ENCODE measurements at places on chromosomes 11 and 22.

- no peak for DNase-seq
Observed at GRCh38 chr11:78338138-78338537, 79.5 kb downstream of the GAB2 start.

DNA sequence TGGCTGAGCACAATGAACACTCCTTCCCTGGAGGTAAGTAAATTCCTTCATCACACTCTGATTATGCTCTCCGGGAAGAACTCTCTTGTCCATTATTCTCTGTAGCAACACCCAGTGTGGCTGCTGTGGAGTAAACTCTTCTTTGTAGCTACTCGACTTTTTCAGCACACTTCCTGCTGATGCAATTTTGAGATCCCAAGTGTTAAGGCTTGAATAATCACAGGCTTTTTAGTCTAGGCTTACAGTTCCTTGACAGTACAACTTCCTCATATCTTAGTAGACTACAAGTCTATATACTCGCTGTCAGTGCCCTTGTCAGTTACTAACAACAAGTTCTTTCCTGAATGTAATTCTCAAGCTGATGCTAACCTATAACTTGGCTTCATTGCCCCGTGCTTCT, 301.8 kb upstream of the API5 start:
- DNase-seq, result no peak

- DNase-seq, result no peak
Observed at GRCh38 chr11:111358038-111359001, 20.8 kb downstream of the POU2AF1 start.

DNA sequence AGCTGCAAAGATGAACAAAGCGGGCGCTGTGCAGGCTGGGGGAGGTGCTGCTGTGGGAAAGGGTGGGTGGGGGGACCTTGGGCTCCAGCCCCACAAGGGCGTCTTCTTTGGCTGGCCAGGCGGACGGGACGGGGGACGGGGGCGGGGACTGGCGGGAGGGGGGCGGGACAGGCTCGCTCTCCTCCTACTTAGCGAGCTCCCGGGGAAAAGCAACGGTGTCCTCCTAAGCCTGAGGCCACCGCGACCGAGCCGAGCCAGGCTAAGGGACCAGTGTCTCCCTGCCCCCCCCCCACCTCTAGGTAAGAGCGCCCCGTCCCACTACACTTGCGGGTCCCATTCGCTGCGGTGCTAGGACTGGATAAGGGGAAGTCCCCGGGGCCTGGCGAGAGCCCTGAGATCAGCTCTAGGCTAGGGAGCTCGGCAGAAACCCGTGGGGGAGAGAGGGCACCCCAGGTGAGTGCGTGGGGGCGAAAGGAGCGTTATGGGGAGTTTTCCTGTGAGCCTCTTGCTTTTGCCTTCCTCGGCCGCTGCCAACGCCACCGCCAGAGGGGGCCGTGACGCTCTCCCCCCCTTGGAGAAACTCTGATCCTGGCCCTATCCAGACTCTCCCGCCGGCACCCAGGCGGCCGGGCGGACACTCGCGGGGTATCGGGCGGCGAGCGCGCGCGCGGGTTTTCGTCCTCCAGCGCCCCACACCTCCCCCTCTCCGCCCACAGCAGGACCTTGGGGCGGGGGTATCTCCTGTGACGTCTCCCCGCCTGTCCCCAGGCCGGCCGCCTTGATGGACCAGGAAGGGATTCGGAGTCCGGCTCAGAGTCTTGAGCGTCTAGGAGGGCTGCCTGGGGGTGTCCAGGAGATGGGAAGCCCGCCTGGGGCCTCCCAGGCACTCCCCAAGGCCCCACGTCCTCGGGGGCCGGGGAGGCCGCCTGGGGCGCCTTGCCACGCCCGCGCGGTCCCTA, at the start of gene PHLDB1:
Gene PHLDB1 (plus strand): TSS at position 215 of the 959 bp plus-strand sequence. CDS start 6,222 bp downstream, outside the sequence.
- no peak for DNase-seq

DNA sequence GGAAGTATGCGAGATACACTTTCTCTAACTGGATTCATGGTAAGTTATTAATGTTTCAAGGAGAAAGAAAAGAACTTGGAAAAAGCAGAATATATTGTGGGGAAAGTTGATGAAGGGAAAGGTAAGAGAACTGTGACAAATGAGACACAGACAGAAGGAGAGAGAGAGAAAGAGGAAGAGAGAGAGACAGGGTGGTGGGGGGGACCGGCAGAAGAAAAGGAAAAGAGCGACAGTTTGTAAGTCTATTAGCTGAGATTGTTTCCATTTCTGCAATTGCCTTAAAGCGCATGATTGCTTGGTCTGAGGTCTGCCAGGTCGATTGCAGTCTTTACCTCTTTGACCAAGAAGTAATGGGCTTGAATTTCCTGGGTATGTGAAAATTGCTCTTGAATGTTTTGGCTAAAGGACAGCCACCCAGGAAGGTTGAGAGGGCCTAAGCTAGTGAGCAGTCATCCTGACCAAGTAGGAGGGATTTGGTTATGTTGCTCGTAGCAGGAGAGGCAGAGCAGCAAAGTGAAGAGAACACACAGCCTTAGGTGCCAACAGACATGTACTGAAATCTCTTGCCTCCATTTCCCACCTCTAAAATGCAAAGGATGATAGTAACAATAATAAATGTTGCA, 23.6 kb upstream of the TMA7B start:
- no peak for DNase-seq

GRCh38 chr22:41541484-41541883, 2.8 kb downstream of the POLR3H start:
- no peak for DNase-seq
